NCI-H446 treated with DMSO at 0.1 percent for 48 hours (cell line): ENCODE measurements at places on chromosomes 2 and 18.

DNA sequence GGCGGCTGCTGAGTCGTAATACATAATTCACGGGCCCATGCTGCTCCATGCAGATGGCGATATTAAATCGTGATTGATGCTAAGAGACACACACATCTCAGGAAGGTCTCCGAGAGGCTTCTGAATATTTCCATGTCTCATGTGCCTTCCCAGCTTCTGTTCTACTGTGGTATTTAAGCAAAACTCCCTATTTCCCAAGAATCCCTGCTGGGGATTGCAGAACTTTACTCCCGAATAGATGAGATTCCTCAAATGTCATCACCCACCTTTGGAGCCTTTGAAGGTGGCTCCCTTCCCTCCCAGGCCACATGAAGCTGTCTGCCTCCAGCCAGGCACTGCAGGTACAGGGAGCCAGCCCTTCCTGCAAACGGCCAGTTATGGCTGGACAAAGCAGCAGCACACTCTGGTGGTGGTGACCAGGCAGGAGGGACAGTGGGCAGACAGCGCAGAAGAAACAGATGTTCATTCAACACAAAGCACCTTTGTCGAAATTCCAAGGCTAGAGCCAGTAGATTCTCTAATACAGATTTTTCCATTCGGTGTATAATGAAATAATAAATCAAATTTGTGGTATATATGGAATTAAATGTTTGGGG lies 14.1 kb downstream of the NRP2 start:
- DNase-seq: no peak

DNA sequence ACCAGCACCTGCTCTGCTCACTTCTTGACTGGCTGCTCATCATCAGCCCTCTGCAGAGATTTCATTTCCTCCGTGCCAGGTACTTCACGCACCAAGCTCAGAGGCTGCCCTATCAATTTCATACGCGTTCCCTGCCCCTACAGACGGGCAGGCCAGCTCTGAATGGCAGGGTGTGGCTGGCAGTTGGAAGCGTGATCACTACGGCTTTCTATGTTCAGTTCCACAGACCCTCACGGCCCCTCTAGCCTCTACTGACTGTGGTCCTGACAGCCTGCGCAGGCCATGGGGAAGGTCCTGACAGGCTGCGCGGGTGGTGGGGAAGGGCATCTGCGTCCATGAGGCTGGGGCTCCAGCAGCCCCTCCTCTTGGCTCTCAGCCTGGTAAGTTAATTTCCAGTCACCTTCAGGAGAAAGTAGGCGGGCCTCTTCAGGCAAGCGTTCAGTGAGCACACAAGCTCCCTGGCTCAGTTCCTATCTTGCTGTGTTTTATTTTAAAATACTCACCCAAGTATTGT lies 154.8 kb downstream of the ZNF236 start:
- DNase-seq: no peak

DNA sequence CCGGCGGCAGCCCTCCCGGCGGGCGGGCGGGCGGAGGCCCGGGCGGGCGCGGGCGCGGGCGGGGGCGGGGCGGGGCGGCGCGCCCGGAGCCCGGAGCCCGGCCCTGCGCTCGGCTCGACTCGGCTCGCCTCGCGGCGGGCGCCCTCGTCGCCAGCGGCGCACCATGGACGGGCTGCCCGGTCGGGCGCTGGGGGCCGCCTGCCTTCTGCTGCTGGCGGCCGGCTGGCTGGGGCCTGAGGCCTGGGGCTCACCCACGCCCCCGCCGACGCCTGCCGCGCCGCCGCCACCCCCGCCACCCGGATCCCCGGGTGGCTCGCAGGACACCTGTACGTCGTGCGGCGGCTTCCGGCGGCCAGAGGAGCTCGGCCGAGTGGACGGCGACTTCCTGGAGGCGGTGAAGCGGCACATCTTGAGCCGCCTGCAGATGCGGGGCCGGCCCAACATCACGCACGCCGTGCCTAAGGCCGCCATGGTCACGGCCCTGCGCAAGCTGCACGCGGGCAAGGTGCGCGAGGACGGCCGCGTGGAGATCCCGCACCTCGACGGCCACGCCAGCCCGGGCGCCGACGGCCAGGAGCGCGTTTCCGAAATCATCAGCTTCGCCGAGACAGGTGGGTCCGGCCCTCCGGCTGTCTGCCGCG lies at the start of gene INHBB:
Gene INHBB, plus strand, starts transcription at position 111 of the 641 bp plus-strand sequence. Its CDS starts 53 bp downstream, at position 164.
- DNase-seq: no peak

- no peak for DNase-seq
Measured at GRCh38 chr2:61670591-61671501, 132.7 kb upstream of the XPO1 start.

DNA sequence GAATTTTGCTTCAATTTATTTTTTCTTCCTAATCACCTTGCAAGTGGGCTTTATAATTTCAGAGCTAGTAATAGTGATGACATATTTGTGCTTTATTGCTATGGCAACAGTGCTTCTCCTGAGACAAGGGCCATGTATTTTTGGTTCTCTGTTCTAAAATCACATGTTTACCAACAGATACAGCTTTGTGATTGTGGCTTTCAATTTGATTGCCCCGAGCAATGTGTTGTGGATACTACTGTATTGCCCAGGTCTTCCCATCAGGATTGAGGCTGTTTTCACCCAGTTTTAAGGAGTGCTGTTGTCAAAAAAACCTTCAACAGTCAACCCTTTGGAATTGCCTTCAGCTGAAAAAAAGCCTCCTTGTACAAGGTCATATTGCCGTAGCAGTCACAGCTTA lies 841.4 kb upstream of the VRK2 start:
- no peak for DNase-seq

DNA sequence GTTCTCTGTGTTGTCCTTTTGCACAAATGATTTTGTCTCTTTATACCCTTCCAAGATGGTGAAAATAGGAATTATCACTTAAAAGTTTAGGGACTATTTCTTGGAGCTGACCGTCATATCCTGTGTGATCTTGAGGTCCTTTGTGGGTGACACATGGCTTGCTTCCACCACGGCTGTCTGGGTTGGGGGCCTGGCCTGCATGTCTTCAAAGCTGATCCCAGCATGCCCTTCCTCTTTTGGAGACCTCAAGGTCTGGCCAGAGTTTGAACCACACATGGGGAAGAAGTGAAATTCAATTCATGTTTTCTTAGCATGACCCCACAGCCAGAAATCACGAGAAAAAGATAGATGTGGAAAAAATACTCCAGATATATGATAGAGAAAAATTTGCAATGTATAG lies 14.0 kb downstream of the SFTPB start:
- no peak for DNase-seq

GRCh38 chr2:156115338-156115737 lies 217.2 kb downstream of the NR4A2 start:
- no peak for DNase-seq

- DNase-seq: peak; percentile 90
Measured at GRCh38 chr2:196473617-196474016, 165.9 kb upstream of the CCDC150 start.

- DNase-seq: no peak
Measured at GRCh38 chr2:240511351-240512108, 46.3 kb downstream of the ANKMY1 start.

GRCh38 chr18:13309031-13309747 lies 90.6 kb downstream of the LDLRAD4 start:
- DNase-seq: no peak

GRCh38 chr18:48201337-48202005 lies 207.7 kb downstream of the ZBTB7C start:
- DNase-seq: no peak

DNA sequence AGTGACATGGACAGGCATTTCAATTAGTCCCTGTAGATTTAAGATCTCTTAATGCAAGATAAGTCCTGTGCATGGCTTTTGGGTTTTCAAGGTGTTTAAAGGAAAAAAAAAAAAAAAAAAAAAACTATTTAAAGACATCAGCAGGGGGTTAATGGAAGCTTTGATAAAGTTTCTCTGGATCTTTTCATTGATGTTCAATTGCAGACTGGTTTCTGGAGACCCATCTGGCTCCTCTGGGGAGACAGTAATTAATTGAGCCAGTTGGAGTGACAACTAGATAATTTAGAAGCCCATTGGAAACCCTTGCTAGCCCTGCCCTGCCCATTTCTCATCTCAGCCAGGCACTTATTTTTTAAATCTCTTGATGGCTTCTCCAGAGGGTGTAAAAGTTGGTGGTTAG lies 98.7 kb downstream of the EPHA4 start:
- peak; percentile 78 for DNase-seq

- DNase-seq: no peak
Measured at GRCh38 chr2:112814278-112814677, 22.3 kb downstream of the IL1B start.

GRCh38 chr2:40258135-40258457 lies 193.8 kb downstream of the SLC8A1 start:
- no peak for DNase-seq

GRCh38 chr18:12423820-12424219 lies 16.1 kb downstream of the PRELID3A start:
- DNase-seq: no peak

DNA sequence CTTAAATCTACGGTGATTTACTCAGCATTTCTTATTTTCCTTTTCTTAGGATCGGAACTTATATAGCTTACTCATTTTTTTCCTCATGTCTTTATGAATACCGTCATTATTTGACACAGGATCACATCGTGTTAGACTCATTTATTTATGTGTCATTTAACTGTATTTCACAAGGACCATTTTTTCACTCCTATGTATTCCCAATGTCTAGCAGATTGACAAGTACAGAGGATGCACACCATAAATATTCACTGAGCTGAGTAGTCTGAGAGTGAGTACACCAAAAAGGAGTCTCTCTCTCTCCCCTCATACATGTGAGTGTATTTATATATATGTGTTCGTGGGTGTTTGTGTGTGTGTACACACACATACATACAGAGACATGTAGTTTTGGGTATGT lies 573.5 kb downstream of the RNF144A start:
- DNase-seq: no peak

DNA sequence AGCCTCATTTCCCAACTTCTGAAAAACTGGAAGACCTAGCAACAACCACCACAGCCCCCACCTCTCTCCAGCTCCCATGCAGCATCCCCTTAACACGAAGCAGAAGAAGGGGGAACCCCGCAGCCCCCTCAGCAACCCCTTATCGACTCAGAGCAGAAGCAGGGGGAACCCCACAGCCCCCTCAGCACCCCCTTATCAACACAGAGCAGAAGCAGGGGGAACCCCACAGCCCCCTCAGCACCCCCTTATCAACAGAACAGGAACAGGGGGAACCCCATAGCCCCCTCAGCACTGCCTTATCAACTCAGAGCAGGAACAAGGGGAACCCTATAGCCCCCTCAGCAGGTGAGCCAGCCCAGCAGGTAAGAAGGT lies 6.7 kb downstream of the SLC66A2 start:
- DNase-seq: no peak

- DNase-seq: no peak
Measured at GRCh38 chr2:168853471-168853870, 36.8 kb downstream of the SPC25 start.

- DNase-seq: no peak
Measured at GRCh38 chr2:120597595-120598193, 138.0 kb upstream of the GLI2 start.

- no peak for DNase-seq
Measured at GRCh38 chr2:42214669-42215068, 45.5 kb downstream of the EML4 start.
